ENCODE measurements at places on chromosomes 3 and 15.

DNA sequence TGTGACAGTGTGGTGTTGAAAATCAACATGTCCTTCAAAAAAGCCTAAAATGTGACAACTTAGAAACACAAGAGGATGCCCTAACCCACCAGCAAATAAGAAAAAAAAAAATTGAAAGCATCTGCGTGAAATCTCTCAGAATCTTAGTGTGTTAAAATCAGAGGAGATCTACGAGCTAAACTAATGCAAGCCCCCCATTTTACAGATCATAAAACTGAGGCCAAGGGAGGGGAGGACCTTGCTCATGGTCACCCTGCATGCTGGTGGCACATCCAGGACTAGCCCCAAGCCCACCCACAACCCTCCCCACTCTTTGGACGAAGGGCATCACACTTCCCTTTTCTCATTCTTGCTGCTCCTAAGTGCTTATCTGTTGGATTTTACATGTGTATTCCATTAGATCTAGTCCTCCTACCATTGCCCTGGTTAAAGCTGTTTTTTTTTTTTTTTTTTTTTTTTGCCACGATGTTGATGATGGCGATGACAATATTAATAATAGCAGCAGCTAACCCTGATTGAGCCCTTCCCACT, 29.1 kb upstream of the NOX5 start:
- DNase-seq, result no peak

GRCh38 chr15:35705030-35705883, 159.3 kb upstream of the DPH6 start:
- no peak for DNase-seq

DNA sequence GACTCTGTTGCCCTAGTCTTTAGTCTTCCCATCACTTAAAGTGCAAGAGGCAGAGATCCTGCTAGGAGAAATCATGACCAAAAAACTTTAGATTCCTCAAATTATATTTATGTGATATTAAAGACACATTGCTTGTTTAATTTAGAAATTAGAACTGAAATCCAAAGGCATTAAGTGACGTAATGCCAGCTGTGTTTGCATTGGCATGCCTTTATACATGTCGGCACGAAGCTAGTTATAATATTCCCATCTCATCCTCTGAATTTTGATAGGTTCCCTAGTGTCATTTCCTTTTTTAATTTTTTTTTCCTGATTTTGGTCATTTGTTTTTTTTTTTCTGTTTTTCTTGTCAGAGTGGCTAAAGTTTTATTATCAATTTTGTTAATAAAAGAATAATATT, 203.5 kb upstream of the ZBTB20 start:
- DNase-seq, result no peak

DNA sequence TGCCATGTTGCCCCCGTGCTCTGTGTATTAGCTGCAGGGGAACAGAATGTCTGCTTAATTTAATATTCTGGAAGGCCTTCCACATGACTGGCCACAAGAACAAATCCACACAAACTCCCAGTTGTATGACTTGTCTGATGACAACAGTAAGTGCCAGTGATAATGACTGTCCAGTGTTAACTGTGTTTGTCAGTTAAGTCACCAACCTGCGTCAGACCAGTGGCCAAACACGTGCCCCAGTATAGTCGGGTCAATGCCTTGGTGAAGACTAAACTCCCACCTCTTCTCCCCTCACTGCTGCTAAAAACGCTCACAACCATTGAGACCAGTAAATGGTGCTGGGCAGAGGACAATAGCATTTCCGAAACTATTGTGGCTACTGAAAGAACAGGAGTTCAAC, 9.8 kb upstream of the ATP13A5 start:
- DNase-seq, result no peak

DNA sequence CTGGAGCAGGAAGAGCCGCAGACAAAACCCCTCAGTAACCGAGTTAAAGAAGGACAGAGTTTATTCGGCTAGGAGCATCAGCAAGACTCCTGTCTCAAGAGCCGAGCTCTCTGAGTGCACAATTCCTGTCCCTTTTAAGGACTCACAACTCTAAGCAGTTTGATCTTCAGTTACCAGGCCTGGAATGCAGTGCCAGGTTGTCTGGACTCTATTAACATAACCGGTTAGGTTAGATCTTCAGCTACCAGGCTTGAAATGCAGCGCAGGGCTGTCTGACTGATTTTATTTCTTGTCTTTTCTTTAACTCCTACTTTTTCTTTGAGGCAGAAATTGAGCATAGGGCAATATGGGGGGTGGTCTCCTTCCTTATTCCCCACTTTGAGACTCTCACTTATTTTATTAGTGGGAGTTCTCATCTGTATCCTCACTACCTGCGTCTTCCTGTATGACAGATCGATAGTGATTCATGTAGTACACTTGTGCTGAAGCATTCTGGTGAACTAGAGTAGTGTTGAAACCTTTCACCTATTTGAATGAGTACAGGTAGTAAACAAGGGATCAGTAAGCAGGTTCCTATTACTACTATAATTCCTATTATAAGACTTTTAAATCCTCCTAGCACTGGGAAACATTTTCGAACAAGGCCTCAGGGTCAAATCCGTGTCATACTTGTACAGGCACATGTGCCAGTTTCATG, 325.0 kb downstream of the CGGBP1 start:
- no peak for DNase-seq

- peak; percentile 81 for DNase-seq
Measured at GRCh38 chr3:143585720-143586456, 262.4 kb downstream of the SLC9A9 start.

DNA sequence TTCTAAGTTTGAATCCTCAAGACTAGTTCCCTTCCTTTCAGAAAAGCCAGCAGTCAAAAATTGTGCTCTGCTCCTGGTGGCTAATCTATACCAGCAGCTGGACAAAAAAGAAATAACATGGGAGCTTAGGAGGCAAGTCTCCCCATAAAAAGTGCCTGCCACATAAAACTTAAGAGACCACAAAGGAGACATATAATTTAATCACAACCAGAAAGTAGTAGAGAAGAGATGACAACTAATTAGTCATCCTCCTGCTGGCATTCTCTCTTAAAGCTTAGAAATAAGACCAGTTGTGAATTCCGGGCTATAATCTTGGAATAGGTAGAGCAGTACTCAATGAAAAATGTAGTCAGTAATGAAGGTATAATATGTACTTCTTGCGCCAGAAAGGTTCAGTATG, 20.2 kb upstream of the IMPG2 start:
- DNase-seq, result no peak

DNA sequence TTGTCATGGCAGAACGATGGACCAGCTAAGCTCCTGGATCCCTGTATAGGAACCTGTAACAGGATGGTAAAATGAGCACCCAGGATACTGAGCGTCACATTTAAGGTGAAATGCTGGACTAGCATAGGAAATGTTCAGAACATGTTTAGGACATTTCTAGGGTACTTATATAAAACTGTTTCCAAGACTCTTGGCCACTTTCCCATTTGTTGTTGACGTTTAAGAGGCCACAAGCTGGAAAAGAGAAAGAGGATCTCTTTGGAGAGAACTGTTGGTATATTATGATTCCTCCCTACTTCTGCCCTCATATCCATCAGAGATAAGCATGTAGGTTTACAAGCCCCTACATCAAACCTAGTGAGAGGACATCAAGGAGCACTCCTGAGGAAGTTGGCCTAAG, 57.5 kb downstream of the SCN11A start:
- DNase-seq, result no peak

- no peak for DNase-seq
Measured at GRCh38 chr15:55334997-55335396, 16.0 kb downstream of the PIGB start.

GRCh38 chr3:180180795-180181194, 144.1 kb upstream of the PEX5L start:
- DNase-seq, result no peak

- DNase-seq, result no peak
Measured at GRCh38 chr3:176855901-176856486, 341.3 kb downstream of the TBL1XR1 start.

- no peak for DNase-seq
Measured at GRCh38 chr3:178137831-178138230, 398.4 kb upstream of the KCNMB2 start.

GRCh38 chr3:40186508-40186907, 123.0 kb upstream of the EIF1B start:
- DNase-seq, result no peak

DNA sequence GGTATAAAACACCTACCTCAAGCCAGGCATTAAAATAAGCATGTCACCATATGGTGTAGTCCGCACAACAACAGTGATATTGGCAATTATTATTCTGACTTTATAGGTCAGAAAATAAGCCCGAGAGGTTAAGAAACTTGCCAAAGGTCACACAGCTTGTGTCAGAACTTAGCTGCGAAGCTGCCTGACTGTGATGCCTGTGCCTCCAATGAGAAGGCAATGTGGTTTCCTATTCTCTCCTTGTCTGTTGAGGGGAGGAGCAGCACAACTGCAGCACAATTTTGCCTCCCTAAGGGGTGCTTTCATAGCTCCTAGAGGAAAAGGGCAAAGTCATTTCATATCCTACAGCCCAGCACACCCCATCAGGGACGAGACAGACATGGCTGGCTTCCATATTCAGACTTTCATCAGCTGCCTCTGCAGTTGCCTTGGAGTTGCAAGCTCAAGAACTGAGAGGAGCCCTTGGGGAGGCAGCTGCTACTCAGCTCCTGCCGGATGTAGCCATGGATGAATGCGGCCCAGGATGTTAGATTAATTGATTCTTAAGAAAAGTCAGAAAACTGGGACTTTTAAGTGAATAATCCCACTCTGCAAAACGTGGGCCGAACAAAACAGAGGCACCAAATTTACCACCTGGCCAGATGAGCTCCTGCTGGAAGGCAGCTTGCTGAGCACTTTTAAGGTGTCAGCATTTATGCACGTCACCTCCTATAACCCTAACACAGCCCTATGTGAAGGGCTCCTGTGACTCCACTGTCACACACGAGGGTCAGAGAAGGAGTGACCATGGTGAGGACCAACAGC, 38.5 kb downstream of the MYO5C start:
- no peak for DNase-seq

DNA sequence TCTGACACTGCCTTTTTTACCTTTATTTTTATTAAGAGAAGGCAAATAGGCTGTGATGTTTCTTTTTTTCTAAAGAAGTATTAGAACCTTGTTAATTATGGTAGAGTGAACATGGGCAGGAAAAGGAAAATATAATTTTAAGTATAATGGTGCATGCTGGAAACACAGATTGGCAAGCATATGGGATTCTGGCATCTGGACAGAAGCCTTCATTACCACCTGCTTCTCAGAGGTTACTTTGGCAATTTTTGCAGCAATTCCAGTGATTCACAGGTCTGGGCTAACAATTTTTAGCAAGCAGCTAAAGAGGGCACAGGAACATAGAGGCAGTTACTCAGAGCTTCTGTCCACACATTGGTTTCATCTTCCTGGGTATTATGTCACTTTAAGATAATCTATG, 258.3 kb downstream of the DIPK2A start:
- no peak for DNase-seq

GRCh38 chr15:30044377-30044776, 38.4 kb upstream of the GOLGA8J start:
- DNase-seq, result no peak

DNA sequence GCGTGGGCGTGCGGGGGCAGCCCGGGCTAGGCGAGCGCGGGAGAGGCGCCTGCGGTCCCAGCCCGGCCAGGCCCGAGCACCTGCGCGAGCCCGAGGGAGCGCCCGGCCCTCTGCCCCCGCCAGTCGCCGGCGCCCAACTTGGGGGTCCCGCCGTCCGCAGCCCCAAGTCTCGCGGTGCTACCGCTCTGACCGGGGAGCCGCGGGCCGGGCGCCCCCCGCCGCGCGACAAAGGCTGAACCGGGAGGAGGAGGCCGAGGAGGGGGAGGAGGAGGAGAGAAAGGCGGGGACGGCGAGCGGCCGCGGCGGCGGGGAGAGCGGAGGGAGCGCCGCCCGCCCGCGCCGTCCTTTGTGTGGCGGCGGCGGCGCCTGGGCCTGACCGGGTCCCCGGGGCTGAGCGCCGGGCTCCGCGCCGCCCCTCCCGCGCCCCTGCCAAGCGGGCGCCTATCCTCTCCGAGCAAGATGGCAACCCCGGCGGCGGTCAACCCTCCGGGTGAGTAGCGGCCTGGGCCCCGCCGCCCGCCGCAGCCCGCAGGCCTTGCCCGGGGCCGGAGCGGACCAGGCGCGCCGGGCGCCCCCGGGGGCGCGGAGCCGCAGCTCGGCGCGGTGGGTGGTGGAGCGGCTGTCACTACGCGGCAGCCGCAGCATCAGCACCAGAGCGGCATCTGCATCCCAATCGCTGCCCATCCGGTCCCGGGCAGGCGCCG, at the start of gene ARNT2:
TSS of gene ARNT2 (plus strand) at position 326 of the 704 bp plus-strand sequence. CDS start at position 460, 134 bp downstream.
- DNase-seq, result no peak

DNA sequence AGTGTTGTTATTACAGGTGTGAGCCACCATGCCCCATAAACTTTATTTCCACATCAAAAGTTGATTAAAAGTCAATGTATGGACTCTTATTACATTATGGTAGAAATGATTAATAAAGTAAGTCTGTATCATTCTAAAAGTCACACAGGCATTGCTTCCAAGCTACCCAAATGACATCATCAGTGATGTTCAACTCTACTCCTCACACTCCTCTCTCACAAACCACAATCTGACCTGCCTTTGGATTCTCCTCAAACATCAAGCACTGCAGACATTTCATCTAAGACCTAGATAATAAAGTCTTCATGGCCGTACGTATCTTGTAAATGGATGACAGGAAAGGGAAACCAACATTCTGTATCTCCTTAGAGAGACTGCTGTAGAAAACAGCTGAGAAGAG, 68.0 kb downstream of the SMARCC1 start:
- DNase-seq, result no peak

- DNase-seq, result no peak
Measured at GRCh38 chr3:183181606-183182005, 19.1 kb upstream of the LAMP3 start.

GRCh38 chr15:90633360-90633759, 83.8 kb upstream of the BLM start:
- no peak for DNase-seq

DNA sequence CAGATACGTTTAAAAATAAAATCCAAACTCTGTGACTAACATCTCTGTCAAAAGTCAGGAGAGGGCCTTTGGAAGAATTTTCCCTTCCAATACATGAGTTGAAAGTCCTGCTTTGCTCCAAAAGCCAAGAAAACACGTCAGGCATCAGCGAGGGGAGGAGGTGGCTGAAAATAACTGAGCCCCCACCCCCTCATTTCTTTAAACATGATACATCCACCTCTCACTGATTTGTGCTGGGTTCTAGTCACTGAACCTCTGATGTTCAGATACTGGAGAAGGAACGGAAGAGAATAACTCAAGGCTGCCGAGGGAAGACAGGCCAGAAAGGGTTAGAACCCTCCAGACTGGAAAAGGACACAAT, 9.4 kb upstream of the SEMA5B start:
- DNase-seq, result no peak

DNA sequence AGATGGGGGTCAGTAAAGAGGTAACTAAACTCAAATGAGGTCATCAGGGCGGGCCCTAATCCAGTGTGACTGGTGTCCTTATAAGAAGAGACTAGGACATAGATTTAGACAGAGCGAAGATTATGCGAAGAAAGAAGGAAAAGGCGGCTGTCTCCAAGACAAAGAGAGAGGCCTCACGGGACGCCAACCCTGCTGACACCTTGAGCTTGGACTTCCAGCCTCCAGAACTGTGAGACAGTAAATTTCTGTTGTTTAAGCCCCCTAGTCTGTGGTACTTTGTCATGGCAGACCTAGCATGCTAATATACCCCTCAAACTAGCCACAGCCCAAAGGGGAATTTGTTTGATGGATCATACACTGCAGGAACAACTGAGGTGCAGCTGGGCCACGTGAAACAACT, 183.0 kb downstream of the ABHD5 start:
- no peak for DNase-seq

GRCh38 chr3:136070953-136071949, 105.7 kb downstream of the PPP2R3A start:
- DNase-seq, result peak; percentile 35
